ENCODE measurements at places on chromosomes 7 and 10. TPM values are rescaled to one million over a fixed set of nuclear protein-coding genes. Genes with fewer than 3 reads are reported as not detected.

DNA sequence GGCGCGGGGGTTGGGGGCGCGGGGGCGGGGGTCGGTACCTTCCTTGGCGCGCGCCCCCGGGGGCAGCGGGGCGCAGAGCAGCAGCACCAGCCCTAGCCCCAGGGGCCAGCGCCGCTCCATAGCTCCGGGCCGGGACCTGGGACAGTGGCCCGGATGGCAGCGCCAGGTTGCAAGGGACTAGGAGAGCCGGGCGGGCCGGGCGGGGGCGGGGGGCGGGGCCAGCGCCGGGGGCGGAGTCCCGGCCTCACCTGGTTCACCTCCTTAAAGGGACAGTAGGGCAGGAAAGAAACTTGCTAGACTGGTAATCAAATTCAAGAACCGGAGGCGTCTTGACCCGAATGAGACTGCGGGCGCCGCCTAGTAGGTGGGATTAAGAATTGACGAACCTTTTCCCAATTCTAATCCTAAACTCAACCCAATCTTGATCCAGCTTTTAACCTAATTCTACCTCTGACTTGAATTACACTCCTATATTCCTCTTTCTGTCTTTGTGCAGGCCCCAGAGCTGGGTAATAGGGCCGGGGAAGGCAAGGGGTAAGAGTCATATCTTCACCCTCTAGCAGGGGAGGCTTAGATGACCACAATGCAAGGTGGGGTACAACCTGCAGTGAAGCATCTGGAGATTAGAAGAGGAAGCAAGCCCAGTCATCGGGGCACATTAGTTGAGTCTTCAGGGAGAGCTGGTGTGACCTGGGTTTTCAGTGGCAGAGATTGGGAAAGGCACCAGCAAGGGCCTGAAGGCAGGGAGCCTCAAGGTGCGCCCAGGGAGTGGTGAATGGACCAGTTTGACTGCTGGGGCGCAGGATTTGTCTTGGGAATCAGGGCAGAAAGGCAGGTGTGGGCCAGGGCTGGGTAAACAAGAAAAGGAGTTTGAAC, at the start of gene EPHA1:
Gene EPHA1, minus strand, starts transcription at position 171 of the 876 bp plus-strand sequence. Its CDS starts 51 bp downstream, at position 120.
- DNase-seq, result peak; percentile 56

- DNase-seq, result no peak
Measured at GRCh38 chr10:62939698-62940097, 123.5 kb upstream of the EGR2 start.

DNA sequence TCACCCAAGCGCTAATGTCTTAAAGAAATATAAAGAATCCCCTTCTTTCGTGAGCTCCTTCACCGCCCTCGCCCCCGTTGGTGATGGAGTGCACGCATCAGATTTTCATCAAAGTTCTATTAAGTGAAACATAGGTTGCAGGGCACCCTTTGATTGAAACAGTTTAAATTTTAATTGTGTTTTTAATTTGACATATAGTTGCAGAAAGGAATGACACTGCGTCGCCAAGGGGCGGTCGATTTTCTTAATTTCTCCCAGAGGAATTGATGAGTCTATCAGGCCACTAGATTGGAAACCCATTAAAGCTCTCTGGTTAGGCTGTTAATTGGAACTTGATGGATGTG, 4.1 kb upstream of the HMX2 start:
- DNase-seq, result no peak

- DNase-seq, result no peak
Measured at GRCh38 chr10:75195035-75195763, 15.4 kb upstream of the VDAC2 start.

GRCh38 chr7:5429253-5429856, 5.7 kb upstream of the TNRC18 start:
- peak; percentile 70 for DNase-seq

GRCh38 chr7:137694405-137694804, 152.4 kb downstream of the DGKI start:
- no peak for DNase-seq

DNA sequence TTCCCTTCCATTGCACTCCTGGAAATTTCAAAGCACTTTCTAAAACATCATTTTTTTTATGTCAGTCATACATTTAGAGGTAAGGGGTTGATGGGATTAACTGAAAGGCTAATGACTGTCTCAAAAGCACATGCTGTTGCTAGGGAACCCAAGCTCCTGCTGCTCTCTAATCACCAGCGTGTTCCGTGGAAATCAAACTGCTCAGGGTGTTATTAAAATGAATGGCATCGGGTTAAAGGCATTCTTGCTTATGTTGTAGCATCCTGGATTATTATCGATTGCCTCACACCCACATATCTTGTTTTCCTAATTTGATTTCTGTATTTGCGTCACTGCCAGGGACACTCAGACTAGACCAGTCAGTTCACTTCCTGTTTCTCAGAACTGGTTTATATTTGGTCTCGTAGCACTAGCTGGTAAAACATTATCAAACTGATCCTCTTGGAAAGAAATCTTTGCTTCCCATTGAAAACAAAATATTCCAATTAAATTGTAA, 216.5 kb upstream of the MKLN1 start:
- DNase-seq, result no peak

- DNase-seq, result no peak
Measured at GRCh38 chr10:127736222-127736914, 617 bp upstream of the FOXI2 start.

Gene SCART1
- total RNA-seq, result 3.9 TPM

GRCh38 chr7:37531225-37531624, 82.6 kb upstream of the ELMO1 start:
- no peak for DNase-seq

Gene GJD4
- total RNA-seq, result not detected

GRCh38 chr10:19578571-19578970, 237.7 kb upstream of the PLXDC2 start:
- DNase-seq, result no peak

DNA sequence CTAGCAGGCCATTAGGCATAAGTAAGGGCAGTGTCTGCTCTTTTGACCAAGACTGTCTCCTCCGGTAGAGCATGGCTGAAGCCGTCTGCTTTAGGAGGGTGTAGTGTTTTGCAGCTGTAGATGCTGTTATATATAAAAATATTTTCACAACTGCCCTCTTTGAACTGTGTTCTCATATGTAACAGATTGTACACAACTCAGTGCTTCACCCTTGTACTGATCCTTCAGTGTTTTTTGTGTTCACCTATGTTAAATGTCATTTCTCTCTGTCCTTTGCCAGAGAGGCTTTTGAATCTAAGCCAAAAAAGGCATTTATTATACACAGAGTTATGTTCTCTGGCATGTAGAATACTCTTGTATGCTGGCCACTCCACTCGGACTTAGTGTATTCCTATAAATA, 135.5 kb downstream of the BICC1 start:
- no peak for DNase-seq

DNA sequence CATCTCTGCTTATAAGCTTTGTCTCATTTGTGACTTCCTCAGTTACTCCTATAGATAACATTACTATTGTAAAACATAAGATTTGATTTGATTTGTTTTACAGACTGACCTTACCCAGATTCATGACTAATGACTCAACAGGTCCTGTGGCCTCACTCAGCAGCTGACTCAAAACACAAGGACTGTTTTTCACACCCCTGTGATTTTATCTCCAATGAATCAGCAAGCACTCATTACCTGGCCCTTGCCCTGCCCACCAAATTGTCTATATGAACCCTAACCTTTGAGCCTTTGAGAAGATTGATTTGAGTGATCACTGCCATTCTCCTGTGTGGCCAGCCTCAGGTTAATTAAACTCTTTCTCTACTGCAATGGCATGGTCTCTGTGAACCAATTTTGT, 1064.6 kb upstream of the LRRTM3 start:
- DNase-seq, result no peak

Gene PAX4
- total RNA-seq, result 0.98 TPM

DNA sequence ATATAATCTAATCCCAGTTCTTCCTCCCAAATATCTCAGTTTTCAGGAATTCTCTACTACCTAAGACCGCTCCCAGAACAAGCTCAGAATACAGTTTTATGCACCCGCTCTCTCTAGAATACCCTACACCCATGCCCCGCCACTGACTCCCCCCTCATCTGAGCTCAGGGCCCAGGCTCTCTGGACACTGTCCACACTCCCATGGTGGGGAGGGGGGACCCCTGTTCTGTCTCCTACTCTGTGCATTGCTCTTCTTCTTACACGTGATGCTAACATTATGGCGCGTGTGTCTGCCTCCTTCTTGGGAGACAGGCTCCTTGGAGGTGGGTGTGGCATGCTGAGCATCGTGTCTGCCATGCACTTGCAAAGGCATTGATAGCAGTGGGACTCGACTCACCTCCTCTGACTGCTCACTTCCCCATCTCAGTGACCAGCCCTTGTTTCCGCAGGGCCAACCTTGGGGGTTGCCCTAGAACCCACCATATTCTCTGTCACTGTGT, 127.9 kb downstream of the TCERG1L start:
- DNase-seq, result no peak

- DNase-seq, result no peak
Measured at GRCh38 chr7:80711531-80711930, 73.1 kb downstream of the CD36 start.

GRCh38 chr7:4712281-4713182, 30.4 kb downstream of the FOXK1 start:
- DNase-seq, result peak; percentile 31

- DNase-seq, result no peak
Measured at GRCh38 chr10:124996127-124996853, 54.4 kb downstream of the ZRANB1 start.

Gene CRYGN
- 0.15 TPM for total RNA-seq

DNA sequence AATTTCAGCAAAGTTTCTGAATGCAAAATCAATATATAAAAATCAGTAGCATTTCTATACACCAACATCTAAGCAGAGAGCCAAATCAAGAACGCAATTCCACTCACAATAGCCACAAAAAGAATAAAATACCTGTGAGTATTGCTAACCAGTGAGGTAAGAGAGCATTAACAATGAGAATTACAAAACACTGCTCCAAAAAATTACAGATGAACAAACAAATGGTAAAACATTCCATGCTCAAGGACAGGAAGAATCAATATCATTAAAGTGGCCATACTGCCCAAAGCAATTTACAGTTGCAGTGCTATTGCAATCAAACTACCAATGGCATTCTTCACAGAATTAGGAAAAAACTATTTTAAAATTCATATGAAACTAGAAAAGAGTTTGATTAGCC, 61.5 kb downstream of the HECTD2 start:
- no peak for DNase-seq

- no peak for DNase-seq
Measured at GRCh38 chr10:104648421-104648820, 7.3 kb downstream of the SORCS3 start.

Gene NUTM2A
- 1.6 TPM for total RNA-seq

GRCh38 chr10:127132451-127132850, 63.9 kb downstream of the INSYN2A start:
- no peak for DNase-seq

DNA sequence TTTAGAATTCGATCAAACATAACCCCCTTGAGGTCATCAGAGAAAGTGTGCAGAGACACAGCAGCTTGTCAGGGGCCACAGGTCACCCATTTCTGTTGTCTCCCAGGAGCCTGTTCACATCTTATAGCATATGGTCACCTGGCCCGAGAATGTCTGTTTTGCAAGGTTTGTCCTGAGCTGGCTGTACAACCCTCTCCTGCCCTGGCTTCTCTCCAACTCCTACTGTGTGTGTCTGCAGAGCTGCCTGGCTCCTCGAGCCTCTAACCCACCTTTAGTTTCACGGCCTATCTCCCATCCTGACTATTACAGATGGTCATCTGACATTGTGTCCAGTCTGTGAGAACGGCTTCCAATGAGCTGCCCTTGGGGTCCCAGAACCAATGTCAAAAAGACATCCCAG, 683.4 kb downstream of the SDK1 start:
- DNase-seq, result no peak

GRCh38 chr7:39197831-39198230, 220.1 kb downstream of the POU6F2 start:
- no peak for DNase-seq

GRCh38 chr7:29924006-29924405, 65.6 kb downstream of the SCRN1 start:
- DNase-seq, result no peak

Gene PNLIPRP3
- not detected for total RNA-seq

GRCh38 chr10:127279334-127279774, 83.0 kb upstream of the INSYN2A start:
- DNase-seq, result no peak

Gene PTN
- 5.4 TPM for total RNA-seq

Gene MYH16
- not detected for total RNA-seq

DNA sequence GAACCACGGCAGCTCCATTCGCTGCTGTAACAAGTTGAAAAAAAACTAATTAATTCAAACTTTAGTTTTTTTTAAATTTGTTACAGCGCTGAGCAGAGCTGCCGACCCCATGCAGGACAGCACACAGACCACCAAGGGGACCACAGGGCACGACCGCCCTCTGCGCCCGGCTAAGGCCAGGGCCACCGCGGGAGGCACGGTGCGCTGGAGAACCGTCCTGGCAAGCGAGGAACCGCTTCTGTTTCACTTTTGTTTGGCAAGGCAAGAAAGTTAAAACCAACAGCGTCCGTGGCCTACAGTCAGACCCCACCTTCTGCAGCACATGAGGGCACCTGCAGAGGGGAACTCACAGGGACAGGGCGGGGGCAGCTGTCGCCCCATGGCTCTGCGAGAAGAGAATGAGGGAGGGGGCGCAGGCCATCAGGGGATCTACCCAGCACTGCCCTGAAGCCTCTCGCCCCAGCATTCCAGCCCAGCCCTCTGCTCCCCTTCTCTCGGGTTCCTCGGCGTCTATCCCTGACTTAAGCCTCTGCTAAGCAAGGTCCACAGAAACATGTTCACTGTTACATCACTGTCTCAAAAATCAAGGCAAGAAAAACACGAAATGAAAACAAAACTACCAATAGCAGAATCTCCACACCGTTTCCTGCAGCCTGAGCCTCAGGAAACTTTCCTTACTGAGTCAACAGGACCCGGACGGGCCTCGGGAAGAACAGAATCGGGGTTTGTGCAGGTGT, 204.4 kb downstream of the DIP2C start:
- DNase-seq, result no peak

Gene CLDN3
- total RNA-seq, result 566 TPM

All from left colon (tissue), 2 donors.